Immature natural killer cell (primary cell): ENCODE measurements at places on chromosomes 2 and 18. TPM values are rescaled to one million over a fixed set of nuclear protein-coding genes. Genes with fewer than 3 reads are reported as not detected.

Gene FEZ2
- polyA plus RNA-seq, result 6.8 TPM

Gene IL1R2
- polyA plus RNA-seq, result not detected

Gene RFX8
- polyA plus RNA-seq, result not detected

Gene GTF2A1L
- not detected for polyA plus RNA-seq

Gene FKBP7
- 6.9 TPM for polyA plus RNA-seq

Gene COL5A2
- not detected for polyA plus RNA-seq

Gene GKN1
- polyA plus RNA-seq, result not detected

Gene COPS8
- polyA plus RNA-seq, result 81.9 TPM

Gene REEP1
- polyA plus RNA-seq, result not detected

DNA sequence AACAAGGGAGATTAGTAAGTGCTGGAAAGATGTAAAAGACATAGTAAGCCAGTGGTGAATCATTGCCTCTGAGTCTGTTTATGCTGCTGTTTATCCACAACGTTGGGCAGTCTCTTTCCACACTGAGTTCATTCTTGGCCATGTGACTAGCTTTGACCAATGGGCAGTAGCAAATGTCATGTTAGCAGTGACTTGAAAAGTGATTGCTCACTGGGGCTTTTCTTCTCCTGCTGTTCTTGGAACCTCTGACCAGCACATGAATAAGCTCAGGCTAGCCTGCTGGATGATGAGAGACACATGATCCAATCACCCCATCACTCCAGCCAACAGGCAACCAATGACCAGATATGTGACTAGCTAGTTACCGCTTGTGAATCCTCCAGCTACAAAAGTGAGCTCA, 360.4 kb downstream of the SLC4A3 start:
- DNase-seq, result no peak

GRCh38 chr2:205585449-205586383, 96.6 kb upstream of the NRP2 start:
- no peak for DNase-seq

- DNase-seq, result no peak
Measured at GRCh38 chr18:10898417-10898974, 250.9 kb downstream of the PIEZO2 start.

- DNase-seq, result no peak
Measured at GRCh38 chr18:9189491-9189890, 52.9 kb downstream of the ANKRD12 start.

DNA sequence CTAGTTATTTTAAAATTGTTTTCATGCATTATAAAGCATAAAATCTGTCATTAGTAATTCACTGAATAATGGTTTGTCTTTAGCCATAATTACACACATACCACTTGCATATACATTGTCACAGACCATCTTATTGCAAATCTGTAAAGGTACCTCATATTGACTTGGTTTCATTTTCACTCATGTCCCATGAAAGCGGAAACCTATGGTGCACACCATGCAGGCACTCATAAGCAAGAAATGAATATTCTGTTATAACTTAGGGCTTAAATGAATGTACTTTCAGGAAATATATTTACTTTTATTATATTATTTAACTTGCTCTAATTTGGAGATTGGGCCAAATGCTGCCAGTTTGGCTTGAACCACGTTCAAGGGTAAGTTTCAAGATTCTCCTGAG, 29.2 kb upstream of the STK17B start:
- DNase-seq, result no peak

DNA sequence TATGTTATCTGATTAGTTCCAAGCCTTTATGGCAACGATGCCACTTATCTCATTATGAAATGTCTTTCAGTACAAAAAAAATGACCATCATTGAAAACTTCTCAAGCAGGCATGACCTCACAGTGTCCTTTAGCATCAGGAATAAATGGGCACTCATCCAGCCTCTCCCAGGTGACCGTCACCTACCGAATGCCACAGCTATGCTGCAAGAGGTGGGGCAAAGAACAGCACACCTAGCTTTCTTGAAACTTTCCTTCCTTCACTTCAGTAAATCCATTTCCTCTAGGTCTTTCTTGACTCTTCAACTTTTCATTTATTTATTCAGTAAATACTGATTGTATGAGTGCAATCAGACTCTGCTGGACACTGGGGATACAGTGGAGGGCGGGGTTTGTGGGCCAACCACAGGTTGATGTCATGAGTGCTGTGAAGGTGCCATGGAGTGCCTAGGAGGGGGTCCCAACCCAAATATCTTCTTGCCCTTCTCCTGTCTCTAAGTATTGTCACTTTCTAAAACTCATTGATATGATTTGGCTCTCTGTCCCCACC, 54.3 kb upstream of the HK2 start:
- DNase-seq, result no peak

GRCh38 chr2:11701206-11701605, 31.2 kb upstream of the NTSR2 start:
- no peak for DNase-seq

- DNase-seq, result no peak
Measured at GRCh38 chr18:9642799-9643462, 28.6 kb upstream of the PPP4R1 start.
